EL (cell line): ENCODE measurements at places on chromosomes 2 and 18.

DNA sequence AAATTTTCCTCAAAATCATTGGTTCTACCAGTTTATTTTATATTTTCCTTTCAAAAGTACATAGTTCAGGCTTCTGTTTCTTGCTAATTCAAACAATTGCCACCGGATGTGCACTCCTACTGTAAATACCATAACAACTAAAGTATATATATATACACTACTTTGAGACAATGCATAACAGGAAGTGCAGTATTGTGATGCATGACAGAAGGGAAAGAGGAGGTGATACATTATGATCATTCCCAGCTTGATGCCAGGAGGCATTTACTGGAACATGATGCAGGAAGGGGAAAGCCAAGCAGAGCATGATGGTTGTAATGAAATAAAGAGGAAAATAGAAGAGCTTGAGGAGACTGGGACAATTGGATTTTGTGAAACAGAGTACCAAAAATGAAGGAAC is 215.2 kb upstream of the NT5C1B start:
- DNase-seq = no peak

- no peak for DNase-seq
These were observed 54.9 kb downstream of the R3HDM1 start for GRCh38 chr2:135586148-135586547.

- DNase-seq = no peak
These were observed 1.4 kb upstream of the XRCC5 start for GRCh38 chr2:216107760-216108159.

- no peak for DNase-seq
These were observed 142.8 kb downstream of the ANKRD44 start for GRCh38 chr2:197167608-197168314.

DNA sequence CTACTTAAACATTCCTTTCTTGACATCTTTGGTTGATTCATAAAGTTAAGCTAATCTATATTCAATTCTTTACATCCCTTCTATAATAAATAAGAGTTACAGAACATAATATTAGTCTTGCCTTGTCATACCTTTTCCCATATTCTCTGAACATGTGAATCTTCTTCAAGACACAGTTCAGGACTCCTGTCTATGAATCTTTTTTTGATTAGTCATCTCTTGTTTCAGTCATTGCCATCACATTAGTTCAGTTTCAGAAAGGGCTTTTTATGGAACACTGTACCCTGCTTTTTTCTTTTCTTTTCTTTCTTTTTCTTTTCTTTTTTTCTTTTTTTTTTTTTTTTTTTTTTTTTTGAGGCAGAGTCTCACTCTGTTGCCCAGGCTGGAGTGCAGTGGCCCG is 181.2 kb downstream of the UBE2E3 start:
- DNase-seq = no peak

DNA sequence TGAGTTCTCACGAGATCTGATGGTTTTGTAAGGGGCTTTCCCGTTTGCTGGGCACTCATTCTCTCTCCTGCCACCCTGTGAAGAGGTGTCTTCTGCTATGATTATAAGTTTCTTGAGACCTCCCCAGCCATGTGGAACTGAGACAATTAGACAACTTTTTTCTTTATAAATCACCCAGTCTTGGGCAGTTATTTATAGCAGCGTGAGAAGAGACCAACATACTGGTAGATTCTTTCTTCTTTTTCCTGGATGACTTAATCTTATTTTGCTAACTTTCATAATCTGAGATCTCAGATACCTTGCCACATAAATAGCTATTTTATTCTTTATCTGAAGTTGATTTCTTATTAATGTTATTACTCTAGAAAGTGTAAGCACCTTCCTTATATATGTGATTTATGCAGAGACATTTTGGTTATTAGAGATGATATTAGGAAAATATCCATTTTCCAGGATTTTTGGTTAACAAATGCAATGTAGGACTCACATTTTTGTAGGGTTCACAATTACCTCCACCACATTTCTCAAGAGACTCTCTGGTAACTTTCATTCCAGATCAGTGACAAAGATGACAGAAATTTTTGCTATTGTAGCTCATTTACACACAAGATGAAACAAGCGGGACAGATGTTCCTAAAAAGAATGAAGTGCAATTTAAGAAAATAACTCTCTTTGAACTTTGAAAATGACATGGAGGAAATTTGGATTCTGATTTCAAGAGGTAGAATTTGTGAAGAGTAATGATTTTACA is 97.9 kb upstream of the RND3 start:
- DNase-seq = peak; percentile 45

- DNase-seq = no peak
These were observed 482.7 kb upstream of the SETBP1 start for GRCh38 chr18:44197832-44198611.

DNA sequence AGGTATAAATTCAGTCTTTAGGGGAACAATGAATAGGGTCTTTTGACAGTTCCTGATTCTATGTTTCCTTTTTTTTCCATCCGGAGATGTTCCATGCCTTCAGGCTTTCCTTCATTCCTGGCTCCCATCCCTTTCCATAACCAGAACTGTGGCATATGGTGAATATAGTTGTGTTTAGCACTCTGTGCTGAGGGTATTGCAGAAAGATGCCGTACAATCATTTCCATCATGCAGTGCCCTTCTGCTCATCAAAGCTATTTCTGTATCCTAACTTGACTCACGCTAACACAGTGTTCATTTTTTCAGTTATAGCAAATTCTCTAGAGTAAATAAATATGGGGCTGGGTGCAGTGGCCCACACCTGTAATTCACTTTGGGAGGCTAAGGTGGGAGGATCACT is 131.9 kb upstream of the EML6 start:
- DNase-seq = no peak

GRCh38 chr2:230640540-230641011 is 72.1 kb upstream of the CAB39 start:
- DNase-seq = peak; percentile 60

DNA sequence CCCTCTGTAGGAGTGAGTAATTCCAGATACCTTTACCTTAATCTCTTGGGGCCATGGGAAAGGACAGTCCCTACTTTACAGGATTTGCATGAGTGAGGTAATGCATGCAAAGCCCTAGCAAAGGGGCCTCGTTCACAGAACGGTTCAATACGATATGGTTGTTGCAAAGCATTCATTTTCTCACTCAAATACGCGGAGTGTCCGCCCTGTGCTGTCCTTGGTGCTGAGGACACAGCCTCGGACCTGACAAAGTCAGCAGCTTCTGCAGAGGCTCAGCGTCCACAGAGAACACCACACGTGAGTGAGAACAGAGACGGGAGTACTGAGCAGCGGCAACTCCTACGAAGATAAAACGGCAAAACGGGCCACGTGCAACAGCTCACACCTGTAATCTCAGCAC is 125.7 kb downstream of the EIPR1 start:
- no peak for DNase-seq

- DNase-seq = peak; percentile 42
These were observed 722 bp downstream of the MAP4K4 start for GRCh38 chr2:101698014-101698843.

DNA sequence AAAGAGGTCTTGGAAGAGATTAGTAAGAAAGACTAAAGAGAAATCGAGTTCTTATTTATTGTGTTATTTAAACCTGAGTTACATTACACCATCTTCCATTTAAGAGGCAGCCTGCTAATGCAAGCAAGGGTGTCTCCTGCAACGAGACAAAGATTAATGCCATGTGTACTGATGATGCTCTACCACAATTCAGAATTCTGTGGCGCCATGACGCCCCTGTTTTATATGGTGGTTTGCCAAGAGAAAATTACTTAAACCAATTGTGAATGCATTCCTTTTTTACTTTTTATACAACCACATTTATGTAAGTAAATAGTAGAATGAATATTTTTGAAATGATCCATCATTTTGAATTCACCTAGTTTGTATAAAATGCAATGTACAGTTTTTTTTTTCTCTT is 356.1 kb upstream of the ZEB2 start:
- peak; percentile 10 for DNase-seq

GRCh38 chr2:48728295-48728694 is 27.2 kb downstream of the LHCGR start:
- DNase-seq = no peak

DNA sequence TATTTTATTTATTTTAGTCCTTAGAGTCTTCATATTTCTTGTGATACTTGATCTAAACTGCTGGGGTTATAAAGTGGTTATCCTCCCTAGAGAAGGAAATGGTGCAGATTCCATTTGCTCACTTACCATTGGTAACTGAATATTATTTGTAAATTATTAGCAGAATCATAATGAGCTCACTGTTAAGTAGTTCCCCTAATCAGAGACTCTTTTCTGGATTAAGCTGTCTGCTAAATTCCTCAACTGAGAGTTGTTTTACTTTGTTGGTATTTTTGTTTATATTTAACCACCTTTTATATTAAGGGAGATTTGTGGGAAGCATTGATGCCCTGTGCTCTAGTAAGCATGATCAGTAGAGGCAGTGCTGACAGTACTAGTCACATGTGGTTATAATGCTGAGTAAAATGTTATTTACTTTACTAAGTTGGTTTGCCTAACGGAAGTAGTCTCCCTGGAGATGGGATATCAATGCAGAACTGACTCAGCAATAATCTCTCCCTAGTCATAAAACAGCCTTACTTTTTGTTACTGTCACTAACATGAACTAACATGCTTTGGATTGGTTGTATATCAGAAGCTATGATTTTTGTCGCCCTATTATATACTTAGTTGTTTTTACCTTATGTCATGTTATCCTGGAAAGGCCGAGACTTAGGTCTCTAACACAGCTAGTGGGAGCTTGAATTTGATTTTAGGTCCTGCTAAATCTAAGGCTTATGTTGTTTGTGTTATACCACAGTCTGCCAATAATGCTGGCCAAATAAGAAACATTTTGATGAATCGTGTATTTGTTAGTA is 166.7 kb downstream of the MCFD2 start:
- DNase-seq = peak; percentile 67

- no peak for DNase-seq
These were observed 100.6 kb upstream of the SMIM21 start for GRCh38 chr18:75527848-75528685.

DNA sequence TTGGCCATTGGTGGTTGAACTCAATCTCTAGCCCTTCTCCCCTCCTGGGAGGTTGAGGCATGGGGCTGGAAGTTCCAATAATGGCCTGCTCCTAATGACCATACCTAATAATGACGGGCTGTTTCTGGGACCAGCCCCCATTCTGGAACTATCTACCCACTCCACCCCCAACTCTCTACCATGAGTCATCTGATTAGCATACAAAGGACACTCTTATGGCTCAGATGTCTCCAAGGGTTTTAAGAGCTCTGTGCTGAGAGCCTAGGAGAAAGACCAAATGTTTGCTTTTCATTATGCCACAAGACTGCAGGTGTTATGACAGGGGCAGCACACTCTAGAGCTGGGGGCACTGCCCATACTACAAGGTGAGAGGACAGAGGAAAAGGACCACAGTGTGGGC is 137.0 kb upstream of the NCKAP5 start:
- DNase-seq = no peak

DNA sequence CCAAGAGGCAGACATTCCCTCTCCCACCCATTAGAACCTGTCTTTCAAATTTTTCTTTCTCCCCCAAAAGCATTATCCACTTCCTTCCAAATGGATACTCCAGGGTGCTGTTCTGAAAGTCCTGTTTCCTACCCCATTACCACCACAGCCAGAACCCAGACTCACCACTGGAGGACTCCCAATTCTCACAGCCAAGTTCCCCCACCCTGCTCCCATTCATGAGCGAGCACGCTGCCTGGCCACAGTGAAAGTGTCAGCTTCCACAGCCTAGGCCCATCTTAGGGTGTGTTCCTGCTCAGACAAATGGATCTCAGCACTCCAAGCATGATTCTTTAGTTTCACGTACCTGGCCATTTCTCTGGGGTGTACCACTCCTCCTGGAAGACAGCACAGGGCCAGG is 3.8 kb upstream of the ANKRD53 start:
- no peak for DNase-seq

DNA sequence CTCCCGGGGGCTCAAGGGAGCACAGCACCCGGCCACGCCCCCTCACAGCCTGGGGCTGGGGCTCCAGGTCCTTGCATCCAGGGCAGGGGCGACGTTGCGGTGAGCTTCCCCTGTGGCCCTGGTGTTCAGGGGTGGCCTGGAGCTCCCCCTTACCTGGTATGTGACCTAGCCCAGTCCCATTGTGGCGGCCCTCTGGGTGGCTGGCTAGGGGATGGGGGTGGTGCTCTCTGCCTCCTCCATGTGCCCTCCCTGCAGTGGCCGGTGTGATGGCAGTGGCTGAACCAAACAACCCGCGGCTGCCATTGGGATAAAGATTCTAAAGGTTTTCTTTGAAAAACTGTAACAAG is 288.3 kb downstream of the RDH14 start:
- DNase-seq = no peak

- peak; percentile 80 for DNase-seq
These were observed 104.5 kb downstream of the MEIS1 start for GRCh38 chr2:66539452-66539851.

GRCh38 chr2:44880125-44880483 is 61.4 kb upstream of the SIX3 start:
- DNase-seq = no peak

- no peak for DNase-seq
These were observed 258.0 kb upstream of the REV1 start for GRCh38 chr2:99747842-99748241.

- DNase-seq = peak; percentile 76
These were observed 1.5 kb upstream of the FLACC1 start for GRCh38 chr2:201358684-201359083.

GRCh38 chr2:225531559-225531958 is 132.0 kb downstream of the NYAP2 start:
- DNase-seq = no peak

DNA sequence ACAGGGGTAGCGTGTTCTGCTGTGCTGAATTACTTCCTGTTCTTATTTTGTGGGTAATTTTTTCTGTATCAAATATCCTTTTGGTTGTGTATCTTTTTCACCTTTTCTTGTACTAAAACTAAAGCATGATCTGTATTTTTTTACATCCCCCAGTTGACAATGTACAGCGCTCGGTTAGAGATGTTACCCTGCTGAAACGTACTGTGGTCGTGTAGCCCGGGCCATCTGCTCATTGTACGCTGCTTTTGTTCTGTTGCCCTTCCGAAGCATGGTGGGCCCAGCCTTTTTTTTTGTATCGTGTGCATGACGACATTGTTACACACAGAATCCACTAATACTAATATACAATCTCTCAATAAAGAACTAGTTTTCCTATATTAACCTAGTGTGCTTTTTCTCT is 233.1 kb downstream of the HAUS1 start:
- no peak for DNase-seq

DNA sequence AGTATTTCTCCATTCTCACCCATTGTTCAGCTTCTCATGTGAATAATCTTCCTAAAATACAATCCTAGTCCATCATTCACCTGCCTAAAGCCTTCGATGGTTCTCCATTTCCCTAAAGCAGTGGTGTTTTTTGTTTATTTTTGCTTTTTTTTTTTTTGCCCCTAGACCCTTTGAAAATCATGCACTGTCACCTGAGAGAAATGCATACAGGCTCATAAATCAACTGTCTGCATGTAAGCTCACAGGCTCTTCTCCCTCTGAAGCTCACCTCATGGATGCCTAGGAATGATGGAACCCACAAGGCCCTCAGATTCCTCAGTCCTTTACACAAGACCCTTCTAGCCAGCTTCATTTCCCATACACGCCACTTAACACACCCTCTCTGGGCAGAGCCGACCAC is 31.5 kb downstream of the B4GALT6 start:
- DNase-seq = no peak

- DNase-seq = no peak
These were observed 65.4 kb upstream of the CTNNA2 start for GRCh38 chr2:79447463-79447862.

GRCh38 chr2:26534098-26534864 is 56.4 kb upstream of the OTOF start:
- DNase-seq = no peak

- DNase-seq = peak; percentile 50
These were observed 273.3 kb upstream of the TCF4 start for GRCh38 chr18:55861266-55861665.
